Stimulated activated CD4-positive, alpha-beta T cell treated with anti-CD3 and anti-CD28 coated beads, Interleukin-4, amount 100 ng/mL, for 48 hours (primary cell): ENCODE measurements at places on chromosomes 16 and 17.

DNA sequence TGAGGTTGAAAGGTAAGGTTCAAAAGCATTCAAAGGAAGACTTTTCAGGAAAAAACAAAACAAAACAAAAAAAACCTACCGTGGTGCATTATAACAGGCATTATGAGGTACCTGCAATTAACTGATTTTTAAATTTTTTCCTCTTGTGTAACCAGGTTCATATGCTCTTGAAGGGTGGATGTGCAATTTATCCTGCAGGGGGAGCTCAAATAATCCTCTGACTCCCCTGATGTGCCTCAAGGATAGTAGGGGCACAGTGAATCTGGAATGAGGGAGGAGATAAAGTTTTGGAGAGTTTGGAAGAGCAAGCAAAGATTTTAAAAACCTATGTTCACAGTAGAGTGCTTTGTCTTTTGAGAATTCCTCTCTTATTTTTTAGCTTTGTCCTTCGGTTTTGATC is 1349.4 kb downstream of the CDH8 start:
- no peak for DNase-seq

- DNase-seq: no peak
Observed at GRCh38 chr17:59149051-59149450, 5.9 kb downstream of the SKA2 start.

- DNase-seq: peak; percentile 90
Observed at GRCh38 chr16:788399-789126, at the start of gene CHTF18. Gene CHTF18 (plus strand): TSS chr16:788620. CDS start chr16:788685, 65 bp downstream.

- no peak for DNase-seq
Observed at GRCh38 chr17:56367366-56367765, 214.1 kb downstream of the ANKFN1 start.

DNA sequence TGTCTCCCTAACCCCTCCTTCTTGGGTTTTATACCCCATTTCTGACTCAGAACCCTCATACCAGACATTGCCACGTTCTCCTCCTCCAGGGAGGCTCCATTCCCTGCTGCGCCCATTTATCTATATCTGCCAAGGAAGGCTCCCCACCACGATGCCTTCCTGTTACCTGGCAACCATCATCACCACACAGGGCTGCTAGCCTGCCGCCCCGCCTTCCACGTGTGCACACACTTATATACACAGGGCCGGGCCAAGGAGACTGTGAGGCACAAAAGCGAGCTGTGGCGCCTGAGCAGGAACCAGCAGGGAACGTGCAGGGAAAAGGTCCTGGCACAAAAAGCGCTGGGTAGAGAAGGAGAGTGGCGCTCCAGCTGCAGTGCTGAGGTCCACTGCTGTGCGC is 261.8 kb downstream of the CBLN1 start:
- no peak for DNase-seq
